ENCODE measurements at places on chromosomes 7 and 10. TPM values are rescaled to one million over a fixed set of nuclear protein-coding genes. Genes with fewer than 3 reads are reported as not detected.

CDNF gene
- 0.61 TPM for total RNA-seq

DNTT gene
- not detected for total RNA-seq

GTPBP4 gene
- total RNA-seq: 36.5 TPM

SUN3 gene
- total RNA-seq: not detected

WEE2 gene
- not detected for total RNA-seq

PIP gene
- total RNA-seq: not detected

C10orf67 gene
- total RNA-seq: 1.6 TPM

GIMAP2 gene
- 33.0 TPM for total RNA-seq

AKR1E2 gene
- total RNA-seq: 10.0 TPM

SNX10 gene
- 73.8 TPM for total RNA-seq

CHAT gene
- not detected for total RNA-seq

PGAM2 gene
- 1.1 TPM for total RNA-seq

DNA sequence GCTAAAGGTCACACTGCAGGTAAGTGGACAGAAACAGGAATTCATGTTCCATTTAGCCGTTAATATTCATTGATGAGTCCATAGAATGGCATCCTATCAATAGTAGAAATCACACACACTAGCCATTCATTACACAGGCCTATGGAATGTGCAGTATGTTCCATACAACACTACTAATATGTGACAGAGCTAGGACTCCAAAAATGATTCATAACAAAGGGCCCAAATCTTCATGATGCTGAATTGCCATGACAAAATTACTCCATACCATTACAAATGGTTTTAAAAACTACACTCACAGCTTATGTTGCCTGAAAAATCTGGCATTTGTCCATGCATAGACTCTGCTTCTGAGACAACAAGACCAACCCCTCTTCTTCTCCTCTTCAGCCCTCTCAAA, 549.1 kb downstream of the XPNPEP1 start:
- H3K4me3 ChIP-seq: no peak overlapping the region

DNA sequence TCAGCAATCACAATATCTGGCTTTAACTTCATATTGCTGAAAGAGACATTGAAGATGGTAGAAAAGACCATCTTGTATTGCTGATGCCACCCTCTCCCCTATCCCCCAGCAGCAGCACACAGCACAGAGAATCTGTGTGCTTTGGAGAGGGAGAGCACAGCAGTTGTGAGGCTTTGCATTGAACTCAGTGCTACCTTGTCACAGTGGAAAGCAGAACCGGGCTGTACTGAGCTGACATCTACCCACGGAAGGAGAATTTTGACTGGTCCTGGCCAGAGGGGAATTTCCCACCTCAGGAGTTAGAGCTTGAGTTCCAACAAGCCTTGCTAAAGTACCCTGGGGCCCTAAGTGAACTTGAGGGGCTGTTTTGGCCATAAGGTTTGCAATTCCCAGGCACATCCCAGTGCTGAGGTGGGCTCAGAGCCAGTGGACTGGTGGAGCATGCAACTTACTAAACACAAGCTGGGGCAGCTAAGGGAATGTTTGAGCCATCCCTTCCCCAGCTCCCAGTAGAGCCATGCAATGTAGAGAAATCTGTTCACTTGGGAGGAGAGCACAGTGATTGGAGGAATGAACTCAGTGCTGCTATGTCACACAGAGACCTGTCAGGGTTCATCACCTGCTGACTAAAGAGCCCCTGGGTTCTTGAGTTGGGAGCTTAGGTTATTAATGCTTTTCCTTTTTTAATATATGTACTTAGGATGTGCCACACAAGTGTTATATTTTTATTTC, 62.1 kb downstream of the OR13A1 start:
- H3K36me3 ChIP-seq: no peaks in the 10 kb centered on the region
- H3K27ac ChIP-seq: no peak overlapping the region
- DNase-seq: no peak
- H3K4me3 ChIP-seq: no peak overlapping the region
- no peaks in the 10 kb centered on the region for H3K4me1 ChIP-seq

DNA sequence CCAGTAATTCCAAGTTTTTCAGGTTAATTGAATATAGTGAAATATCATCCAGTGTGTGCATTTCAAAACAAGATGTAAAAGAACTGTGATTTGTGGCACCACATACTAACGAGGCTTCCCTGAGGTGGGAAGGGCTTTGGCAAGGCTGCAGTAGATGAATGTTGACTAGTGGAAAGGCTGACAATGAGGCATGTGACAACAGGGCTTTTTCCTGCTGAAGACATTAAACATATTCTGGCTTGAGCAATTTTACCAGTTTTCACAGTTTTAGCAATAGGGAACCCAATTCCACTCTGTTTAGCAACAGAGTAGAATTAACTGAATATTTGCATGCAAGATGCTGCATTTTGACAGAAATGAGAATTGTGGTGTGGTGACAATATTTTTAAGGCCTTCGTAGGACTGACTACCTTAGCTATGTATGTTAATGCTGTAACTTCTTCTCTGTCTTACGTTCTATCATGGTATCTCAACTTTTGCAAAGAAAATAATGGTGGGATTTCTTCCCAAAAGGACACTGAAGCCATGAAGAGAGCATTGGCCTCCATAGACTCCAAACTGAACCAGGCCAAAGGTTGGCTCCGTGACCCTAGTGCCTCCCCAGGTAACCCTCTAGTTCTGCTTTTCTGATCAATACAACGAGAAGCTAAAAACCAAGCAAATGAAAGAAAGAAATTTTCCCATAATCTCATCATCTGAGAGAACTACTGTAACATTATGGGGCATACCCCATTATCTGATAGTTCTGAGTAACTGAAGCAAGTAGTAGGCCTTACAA, 68.5 kb downstream of the AP3M1 start:
- H3K36me3 ChIP-seq: peaks cover 52% of the 10 kb centered on the region
- no peak overlapping the region for H3K4me3 ChIP-seq
- no peak for DNase-seq
- H3K27ac ChIP-seq: no peak overlapping the region
- peaks cover 18% of the 10 kb centered on the region for H3K4me1 ChIP-seq

- H3K27me3 ChIP-seq: no peaks in the 10 kb centered on the region
- H3K27ac ChIP-seq: no peak overlapping the region
- peaks cover 40% of the 10 kb centered on the region for H3K36me3 ChIP-seq
- peaks cover 11% of the 10 kb centered on the region for H3K4me1 ChIP-seq
- H3K4me3 ChIP-seq: no peak overlapping the region
These were observed 14.6 kb downstream of the PARP12 start for GRCh38 chr7:140048138-140048537.

- DNase-seq: peak; percentile 92
- H3K4me1 ChIP-seq: peaks cover 21% of the 10 kb centered on the region
- H3K27ac ChIP-seq: peak overlapping the region; percentile 82
- H3K27me3 ChIP-seq: no peaks in the 10 kb centered on the region
These were observed 47.6 kb upstream of the ITGB1 start for GRCh38 chr10:33005322-33006301.

- no peaks in the 10 kb centered on the region for H3K4me1 ChIP-seq
- no peak for DNase-seq
- H3K27ac ChIP-seq: peak overlapping the region; percentile 47
These were observed 205.7 kb downstream of the SORCS1 start for GRCh38 chr10:106958589-106959361.

All from upper lobe of right lung (tissue), 1 donor.